NB4 (cell line): ENCODE measurements at places on chromosomes 12 and 14.

- no peak for DNase-seq
Observed at GRCh38 chr14:32896979-32897697, 41.5 kb upstream of the NPAS3 start.

DNA sequence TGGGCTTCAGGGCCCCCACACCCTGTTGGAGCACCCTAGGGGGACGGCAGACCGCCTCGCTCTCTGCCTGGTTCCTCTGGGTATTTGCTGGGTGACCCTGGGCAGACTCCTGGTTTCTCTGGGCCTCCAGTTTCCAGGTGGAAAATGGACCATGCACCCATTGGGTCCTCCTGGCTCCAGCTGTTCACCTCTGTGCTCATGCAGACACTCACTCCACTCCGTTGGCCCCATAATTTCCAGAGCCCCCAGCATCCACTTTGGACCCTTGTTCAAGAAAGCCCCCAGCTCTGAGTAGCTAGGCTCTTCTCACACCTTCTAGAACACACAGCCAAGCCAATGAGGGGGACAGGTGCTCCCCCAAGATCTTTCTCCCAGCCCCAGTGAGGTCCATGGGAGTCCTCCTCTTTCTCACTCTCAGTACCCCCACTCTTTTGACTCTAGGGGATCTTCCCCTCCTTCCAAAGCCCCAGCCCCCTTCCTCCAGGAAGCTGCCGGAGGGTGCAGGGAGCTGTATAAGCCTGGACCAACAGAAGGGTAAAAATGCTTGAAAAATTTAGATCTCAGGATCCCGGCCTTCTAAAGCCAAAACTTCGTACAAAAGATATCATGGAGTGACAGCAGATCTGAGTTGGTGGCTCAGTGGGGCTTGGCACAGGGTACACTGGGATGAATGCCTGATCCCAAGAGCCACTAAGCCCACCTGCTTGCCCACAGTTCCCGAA, 174.8 kb upstream of the RTL1 start:
- no peak for DNase-seq

DNA sequence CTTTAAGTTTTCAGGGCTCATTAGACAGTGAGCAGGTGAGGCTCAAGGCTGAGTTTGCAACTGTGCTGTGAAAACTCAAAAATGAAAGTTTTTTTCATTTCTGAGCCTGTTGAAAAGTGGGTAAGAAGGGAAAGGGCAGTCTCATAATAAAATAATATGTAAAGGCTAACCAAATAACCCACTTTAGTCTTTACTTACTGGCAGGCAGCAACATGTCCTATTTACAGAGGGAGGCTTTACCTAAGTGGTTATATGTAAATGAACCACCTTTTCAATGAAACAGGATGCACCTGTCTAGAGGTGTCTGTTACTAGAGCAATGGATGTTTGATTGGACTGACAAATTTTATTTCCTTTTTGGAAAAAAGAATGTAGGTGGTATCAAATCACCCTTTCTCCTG, 158.0 kb downstream of the ETV6 start:
- DNase-seq, result no peak

GRCh38 chr12:39012870-39013269, 107.5 kb upstream of the CPNE8 start:
- no peak for DNase-seq

GRCh38 chr12:117440384-117440783, 79.0 kb upstream of the NOS1 start:
- DNase-seq, result no peak

DNA sequence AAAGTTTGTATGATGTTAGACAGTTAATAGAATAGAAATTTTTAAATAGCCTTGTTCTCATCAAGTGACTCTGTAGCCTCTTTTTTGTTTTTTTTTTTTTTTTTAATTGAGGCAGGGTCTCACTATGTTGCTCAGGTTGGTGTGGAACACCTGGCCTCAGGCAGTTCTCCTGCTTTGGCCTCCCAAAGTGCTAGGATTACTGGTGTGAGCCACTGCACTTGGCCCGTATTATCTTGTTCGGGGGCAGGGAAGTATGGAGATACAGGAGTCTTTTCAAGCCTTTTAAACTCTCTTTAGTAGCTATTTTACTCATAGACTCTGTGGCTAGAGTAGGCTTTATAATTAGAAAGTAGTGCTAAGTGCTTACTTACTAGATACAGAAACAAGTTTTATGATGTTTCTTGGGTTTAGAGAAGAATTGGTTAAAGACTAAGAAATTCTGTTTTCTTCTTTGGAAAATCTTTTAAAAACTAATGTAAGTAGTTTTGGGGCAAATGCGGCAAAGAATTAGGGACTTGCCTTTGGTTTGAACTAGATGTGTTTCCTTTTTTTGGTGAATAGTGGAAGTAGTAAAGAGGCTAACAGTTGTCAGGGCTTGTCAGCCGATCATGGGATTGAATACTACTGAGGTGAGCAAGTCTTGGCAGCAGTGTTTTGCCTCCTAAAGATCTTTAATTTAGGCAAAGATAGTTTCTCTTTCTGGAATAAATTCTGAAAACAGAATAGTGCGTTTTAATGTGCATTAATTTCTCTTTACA, 31.3 kb downstream of the FBXO34 start:
- DNase-seq, result no peak

DNA sequence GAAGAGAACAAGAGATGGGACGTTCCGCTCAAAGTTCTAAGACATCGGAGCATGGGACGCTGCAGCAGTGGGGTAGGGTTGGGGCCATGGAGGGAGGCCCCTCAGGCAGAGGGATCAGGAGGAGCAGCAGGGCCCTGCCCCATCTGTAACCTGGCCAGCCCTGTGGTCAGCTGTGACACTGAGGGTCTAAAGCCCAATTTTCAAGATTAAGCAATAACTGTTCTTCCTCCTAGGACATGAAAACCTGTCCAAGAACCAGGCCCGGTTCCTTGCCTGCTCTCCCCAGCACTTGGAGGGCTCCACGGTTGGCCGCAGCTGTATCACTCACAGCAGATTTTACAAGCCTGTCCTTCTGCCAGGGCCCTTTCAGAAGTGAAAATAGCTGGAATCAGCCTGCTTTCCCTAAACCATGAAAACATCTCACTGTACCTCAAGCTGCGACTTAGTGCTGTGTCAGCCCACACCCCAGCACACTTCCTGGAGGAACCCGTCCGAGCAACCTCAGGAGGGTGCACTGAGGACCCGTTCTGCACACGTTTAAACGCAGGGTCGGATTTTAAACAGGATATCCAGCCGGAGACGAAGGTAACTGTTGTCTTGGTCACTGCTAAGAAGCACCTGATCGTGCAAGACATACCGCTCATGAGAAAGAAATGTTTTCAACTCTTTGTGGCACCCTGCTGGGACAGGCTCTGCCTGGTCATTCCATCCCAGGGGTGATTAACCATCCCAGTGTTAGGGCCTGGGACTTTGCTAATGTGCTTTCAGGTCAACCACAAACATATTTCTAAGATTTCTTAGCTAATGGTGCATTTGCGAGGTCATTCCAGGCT, 201.9 kb upstream of the DIO3 start:
- DNase-seq, result no peak

DNA sequence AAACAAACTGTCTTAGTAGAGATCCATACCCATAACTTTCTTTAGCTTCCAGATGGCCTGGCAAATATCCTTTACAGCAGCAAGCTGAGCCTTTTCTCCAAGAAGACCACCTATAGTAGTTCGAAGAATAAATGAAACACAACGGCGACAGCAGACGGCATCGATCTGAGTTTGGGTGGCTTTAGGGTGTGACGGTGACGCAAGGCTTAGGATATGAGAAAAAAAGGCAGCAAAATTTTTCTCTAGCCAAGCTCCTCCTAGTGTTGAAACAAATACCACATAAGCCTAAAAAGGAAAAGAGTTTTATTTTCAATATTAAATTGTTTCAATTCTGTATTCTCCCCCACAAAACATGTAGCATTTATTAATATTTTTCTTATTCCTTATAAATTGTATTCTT, 33.3 kb downstream of the HEATR5A start:
- no peak for DNase-seq

GRCh38 chr12:63151623-63152320, 771 bp upstream of the AVPR1A start:
- peak; percentile 63 for DNase-seq

- DNase-seq, result no peak
Observed at GRCh38 chr14:105223260-105223659, 25.1 kb upstream of the BTBD6 start.

DNA sequence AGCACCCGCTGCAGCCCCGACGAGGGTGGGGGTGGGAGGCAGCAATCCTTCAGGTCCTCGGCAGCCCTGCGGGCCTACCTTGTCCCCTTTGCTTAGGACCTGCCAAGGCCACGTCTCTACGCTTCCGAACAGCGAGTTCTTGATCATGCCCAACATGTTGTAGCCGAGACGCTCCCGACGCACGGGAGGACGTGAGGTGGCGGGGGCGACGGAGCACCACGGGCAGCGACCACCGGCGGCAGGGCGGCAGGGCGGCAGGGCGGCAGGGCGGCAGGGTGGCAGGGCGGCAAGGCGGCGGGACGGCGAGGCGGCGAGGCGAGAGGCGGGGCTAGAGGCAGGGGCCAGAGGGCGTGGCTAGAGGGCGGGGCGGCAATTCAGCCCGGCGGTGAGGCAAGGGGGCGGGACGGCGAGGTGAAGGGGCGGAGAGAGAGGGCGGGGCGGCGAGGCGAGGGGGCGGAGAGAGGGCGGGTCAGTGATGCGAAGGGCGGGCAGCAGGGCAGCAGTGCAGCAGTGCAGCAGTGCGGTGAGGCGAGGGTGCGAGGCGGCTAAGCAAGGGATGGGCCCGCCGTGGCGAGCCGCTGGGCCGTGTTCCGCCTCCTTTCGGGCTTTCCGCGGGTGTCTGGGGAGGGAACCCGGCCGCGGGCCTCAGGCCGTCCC, at the start of gene HEBP1:
TSS of gene HEBP1 (minus strand) at position 307 of the 657 bp plus-strand sequence. CDS start at position 156, 151 bp downstream.
- DNase-seq, result peak; percentile 91

DNA sequence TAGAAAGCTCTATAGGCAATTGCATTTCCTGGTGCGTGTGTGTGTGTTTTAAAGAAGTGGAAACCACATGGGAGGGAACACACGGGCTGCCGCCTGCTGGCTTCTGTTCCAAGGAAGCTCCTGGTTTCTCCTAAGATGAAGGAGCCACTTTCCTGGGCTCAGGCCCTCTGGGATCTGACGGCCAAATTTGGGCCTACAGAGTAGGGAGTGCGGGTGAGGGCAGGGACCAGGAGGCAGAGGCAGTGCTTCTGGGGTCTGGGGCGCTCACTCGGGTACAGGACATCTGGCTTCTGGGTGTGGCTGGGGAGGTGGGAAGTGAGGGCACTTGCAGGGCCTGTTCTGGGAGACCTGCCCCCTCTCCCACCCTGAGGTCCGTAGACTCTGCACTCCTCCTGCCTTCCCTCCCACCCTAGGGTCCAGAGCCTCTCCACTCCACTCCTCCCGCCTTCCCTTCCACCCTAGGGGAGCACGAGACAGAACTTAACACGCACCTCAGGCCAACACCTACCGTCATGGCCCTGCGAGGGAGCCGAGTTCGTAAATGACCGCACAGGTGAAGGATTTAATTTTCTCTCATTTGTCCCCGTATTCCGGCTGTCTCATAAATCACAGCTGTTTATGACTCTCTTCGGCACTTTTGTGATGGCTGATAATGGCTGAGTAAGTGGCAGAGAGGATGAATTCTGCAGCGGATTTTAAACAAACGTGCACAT, 127.7 kb downstream of the KIF26A start:
- DNase-seq, result no peak

DNA sequence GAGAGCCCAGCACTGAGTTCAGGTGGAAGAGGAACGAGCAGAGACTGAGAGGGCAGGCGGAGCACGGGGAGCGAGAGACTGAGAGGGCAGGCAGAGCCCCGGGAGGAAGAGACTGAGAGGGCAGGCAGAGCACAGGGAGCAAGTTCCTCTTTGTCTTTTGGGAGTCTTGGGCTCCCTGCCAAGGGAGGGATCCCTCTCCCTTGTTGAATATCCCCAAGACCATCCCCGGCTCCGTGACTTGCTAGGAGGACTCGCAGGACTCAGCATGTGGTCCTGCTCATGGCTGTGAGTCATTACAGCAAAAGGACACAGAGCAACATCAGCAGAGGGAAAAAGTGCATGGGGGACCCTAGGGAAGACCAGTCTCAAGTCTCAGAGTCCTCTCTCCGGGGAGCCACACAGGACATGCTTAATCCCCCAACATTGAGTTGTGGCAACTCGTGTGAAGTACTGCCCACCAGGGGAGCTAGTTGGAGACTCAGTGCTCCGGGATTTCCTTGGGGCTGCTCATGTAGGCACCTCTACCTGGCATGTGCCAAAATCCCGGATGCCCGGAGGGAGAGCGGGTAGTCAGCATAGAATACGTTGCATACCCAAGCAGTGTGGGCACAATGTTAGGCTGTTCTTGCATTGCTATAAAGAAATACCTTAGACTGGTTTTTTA, 81.0 kb downstream of the CCDC92 start:
- DNase-seq, result peak; percentile 71

- no peak for DNase-seq
Observed at GRCh38 chr12:119204671-119205285, 26.0 kb downstream of the HSPB8 start.

- DNase-seq, result peak; percentile 27
Observed at GRCh38 chr12:57803319-57803893, 15.1 kb downstream of the AVIL start.

DNA sequence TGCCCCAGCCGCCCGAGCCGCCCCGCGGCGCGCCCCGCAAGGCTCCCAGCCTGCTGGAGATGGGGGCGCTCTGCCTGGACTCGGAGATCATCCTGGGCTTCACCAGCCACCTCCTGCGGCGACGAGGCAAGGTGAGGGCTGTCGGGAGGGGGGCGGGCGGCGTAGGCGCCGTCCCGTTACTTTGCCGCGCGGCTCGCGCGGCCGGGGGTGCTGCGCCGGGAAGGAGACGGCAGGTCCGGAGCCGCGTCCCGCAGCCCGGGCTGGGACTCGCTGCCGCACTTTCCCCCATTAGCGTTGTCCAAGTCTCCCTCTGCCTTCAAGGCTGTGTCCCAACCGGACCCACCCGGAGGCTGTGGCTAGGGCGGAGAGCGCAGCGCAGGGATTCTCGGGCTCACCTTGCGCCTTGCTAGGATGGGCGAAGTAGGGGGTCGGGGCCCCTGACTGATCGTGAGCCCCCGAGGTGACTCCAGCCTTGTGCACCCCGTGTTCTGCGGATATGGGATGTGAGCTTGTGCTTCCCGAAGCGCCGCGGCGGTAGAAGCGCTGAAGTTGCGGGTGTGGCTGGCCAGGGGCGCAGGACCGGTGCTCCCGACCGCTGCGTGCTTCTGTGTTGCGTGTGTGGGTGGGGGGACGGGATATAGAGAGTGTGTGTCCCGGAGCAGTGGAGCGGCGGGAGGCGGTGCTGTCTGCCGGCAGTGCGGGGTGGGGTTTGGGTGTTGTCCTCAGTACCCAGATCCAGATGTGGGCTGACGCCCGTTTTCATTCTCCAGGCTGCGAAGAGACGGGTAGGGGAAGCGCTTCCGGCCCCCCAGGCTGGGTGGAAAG, 1.7 kb upstream of the KIF26A start:
- no peak for DNase-seq

DNA sequence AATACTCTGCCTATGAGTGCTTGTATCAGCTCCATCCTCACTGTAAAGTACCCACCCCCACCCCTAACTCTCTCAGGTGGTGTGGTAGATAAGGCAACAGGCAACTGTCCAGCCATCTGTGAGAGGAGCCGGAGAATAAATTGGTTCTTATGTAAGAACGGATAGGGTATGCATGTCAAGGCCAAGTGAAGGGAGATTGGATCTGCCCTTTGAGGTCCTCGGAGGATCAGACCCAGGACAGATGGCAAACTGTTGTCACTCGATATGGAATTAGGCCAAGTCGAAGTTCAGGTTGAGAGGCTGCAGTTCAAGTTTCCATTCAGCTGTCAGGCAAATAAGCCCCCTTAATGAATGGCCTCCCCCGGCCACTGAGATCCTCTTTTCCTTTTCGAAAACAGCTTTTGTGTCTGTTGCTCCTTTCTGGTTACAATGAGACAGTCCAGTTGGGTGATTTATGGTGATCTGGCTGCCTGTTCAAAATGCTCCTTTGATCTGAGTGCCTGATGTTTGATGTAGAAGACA, 120.3 kb downstream of the VRK1 start:
- DNase-seq, result no peak

- DNase-seq, result no peak
Observed at GRCh38 chr14:74720526-74720925, 7.6 kb downstream of the FCF1 start.
